H7 (cell line): ENCODE measurements at places on chromosomes 6 and 20. TPM values are rescaled to one million over a fixed set of nuclear protein-coding genes. Genes with fewer than 3 reads are reported as not detected.

The REM1 gene
- total RNA-seq: not detected in 2 replicates

DNA sequence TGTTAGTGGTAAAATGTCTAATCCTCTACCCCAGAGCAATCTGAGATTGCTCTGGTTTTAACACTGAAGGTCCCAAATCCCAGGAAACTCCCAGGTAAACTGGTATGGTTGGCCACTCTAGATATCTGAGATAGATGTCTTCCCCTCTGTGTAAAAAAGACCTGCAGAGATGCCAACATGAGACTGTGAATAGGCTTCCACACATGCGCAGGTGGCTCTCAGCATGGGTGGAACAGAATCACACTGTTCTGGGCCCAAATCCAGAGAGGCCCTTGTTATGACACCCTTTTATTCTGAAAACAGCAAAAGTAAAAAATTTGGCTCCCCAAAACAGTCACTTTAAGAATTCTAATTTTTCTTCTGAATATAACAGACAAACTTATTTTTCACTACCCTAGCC, 88.7 kb upstream of the BMP5 start:
- no peak for DNase-seq

GRCh38 chr6:136303516-136303915, 13.9 kb upstream of the BCLAF1 start:
- no peak for DNase-seq

DNA sequence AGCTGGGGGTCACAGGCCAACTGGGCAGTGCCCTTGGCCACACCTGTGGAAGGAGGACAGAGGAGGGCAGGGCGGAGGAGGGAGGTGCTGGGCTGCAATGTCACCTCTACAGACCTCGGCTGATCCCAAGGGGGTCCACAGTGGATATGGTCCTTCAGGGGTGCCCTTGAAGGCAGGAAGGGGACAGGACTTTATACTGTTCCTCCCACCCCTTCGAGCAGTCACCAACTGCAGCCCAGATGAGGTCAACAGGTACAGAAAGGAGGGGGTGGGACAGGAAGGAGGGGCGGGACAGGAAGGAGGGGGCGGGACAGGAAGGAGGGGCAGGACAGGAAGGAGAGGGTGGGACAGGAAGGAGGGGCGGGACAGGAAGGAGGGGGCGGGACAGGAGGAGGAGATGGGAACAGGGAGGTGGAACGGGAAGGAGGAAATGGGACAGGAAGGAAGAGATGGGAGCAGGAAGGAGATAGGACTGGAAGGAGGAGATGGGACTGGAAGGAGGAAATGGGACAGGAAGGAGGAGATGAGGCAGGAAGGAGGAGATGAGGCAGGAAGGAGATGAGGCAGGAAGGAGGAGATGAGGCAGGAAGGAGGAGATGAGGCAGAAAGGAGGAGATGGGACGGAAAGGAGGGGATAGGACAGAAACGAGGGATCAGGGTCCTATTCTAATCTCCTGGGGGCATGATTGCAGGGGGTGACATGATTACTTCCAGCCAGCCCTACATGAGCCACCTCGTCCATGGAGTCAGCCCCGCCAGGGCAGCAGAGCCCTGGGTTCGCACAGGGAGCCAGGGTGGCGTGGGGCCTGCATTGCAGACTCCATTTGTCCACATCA, 19.4 kb upstream of the MRGBP start:
- DNase-seq: peak; percentile 86

The C20orf144 gene
- total RNA-seq: 0.11 TPM in 1 of 2 replicates, not detected in the other

The NFKBIE gene
- 9.7 and 12.3 TPM in 2 replicates for total RNA-seq

The SH3BGRL2 gene
- total RNA-seq: 8.6 and 13.3 TPM in 2 replicates

The MOG gene
- 1.4 and 2.0 TPM in 2 replicates for total RNA-seq

DNA sequence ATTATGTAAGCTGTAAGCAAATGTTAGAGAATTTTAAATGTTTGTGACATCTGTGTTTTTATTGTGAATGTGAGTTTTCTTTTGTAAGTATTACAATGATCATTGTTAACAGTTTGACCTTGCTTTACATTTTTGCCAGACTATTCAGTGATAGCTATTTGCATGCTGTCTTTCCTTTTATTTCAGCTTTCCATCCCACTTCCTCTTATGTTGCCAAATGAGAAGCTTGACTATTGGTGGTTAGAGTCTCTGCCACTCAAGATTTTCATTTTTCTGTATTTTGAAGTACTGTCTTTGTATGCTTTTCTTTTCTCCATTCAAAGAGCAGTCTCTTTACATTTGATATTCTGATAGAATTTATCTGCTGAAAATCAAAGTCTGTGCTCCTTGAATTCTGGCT, 104.1 kb downstream of the PRIM2 start:
- no peak for DNase-seq

DNA sequence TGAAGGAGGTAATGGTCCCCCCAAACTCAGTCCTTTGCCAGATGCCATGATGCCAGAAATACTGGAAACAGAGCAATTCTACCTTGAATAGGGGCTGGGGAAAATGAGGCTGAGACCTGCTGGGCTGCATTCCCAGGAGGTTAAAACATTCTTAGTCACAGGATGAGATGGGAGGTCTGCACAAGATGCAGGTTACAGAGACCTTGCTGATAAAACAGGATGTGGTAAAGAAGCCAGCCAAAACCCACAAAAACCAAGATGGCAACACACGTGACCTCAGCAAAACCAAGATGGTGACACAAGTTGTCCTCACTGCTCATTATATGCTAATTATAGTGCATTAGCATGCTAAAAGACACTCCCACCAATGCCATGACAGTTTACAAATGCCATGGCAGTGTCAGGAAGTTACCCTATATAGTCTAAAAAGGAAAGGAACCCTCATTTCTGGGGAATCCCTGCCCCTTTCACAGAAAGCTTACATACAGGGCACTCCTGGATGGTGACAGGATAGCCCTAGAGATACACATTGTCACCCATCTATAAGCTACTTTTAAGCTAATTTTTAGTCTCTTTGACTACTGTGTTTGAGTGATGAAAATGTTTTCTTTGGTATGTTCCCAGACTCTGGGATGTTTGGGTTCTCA, 979.7 kb downstream of the TBC1D32 start:
- no peak for DNase-seq

DNA sequence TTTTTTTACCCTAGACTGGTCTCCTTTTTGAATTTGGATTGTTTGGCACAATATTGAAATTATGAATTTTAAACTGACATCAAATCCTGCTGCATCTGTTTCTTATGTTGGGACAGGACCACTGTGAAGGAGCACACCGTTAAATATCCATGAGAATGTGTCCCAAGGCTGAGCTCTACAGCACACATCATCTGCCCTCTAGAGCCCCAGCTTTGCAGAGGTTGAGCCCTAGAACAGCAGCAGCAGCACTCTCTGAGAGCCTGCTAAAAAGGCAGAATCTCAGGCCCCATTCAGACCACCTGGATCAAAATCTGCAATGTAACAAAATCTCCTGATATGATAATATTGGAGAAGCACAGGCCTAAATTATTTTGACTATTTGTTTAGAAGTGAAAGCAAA, 192.1 kb upstream of the CCN2 start:
- DNase-seq: no peak

GRCh38 chr6:31467151-31467550, 30.8 kb upstream of the MICB start:
- DNase-seq: no peak

GRCh38 chr6:88008831-88009231, 38.8 kb upstream of the SPACA1 start:
- no peak for DNase-seq
